ENCODE measurements at places on chromosomes 12 and 14. TPM values are rescaled to one million over a fixed set of nuclear protein-coding genes. Genes with fewer than 3 reads are reported as not detected.

RNASE3 gene
- total RNA-seq, result not detected

IL31 gene
- total RNA-seq, result not detected

GRCh38 chr12:46160101-46160980 lies 108.5 kb downstream of the SLC38A1 start:
- no peak for DNase-seq

DNA sequence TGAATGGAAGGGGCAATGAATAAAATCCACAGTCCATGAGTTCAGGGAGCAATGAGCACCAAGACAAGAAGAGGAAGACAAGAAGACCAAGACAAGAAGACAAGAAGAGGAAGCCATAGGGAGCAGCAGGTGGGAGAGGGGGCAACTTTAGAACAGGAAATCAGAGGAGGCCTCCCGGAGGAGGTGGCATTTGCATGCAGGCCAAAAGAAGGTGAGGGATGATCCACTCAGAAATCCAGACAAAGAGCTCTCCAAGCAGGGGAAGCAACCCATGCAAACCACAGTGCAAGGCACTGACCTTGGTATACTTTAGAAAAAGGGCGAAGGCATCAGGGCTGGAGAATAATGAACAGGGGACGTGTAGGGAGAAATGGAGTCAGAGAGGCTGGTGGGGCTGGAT lies 58.6 kb downstream of the SCARB1 start:
- DNase-seq, result no peak

- no peak for DNase-seq
These were observed 1.8 kb upstream of the CCDC198 start for GRCh38 chr14:57495416-57495815.

DNA sequence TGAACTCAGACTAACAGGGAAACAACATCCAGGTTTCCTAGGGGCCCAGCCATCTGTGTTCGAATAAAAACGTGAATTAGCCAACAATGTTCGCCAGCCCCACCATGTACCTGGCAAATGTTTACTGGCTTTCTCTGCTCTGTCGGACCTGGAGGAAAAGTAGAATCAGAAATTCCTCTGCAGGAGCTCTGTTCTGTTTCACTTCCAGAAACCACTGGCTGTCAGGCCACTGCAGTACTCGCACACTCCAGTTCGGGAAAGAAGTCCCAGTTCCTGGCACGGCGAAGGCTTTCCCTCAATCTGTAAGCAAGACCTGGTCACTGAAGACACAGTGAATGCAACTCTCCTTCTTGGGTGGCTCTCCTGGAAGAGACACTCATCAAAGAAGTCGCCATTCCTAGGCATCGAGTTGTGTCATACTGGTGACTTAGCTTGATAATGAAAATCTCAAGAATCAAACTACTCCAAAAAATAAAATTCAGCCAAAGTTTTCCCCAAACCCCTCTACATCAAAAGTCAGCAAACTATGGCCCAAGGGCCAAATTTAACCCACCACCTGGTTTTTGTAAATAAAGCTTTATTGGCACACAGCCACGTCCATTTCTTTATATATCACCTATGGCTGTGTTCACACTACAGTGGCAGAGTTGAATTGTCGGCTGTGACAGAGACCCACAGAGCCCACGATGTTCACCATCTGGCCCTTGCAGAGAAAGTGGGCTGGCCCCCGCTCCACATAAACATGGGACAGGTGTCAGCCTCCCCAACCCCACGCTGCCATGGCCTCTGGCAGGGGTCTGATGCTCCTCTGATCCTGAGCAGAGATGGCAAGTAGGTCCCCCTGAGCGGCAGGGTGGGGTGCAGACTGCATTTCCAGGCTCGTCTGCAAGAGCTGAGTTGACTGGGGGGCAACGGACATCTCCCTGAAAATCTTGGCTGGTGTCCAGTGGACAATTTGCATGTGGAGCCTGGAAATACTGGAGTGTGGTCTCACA lies 189.2 kb upstream of the DIO3 start:
- no peak for DNase-seq

CLEC6A gene
- not detected for total RNA-seq

GRCh38 chr12:115185506-115185905 lies 501.5 kb upstream of the TBX3 start:
- no peak for DNase-seq

- DNase-seq, result no peak
These were observed 201.9 kb downstream of the PHETA1 start for GRCh38 chr12:111166779-111167540.

TEP1 gene
- 9.0 TPM for total RNA-seq

DNA sequence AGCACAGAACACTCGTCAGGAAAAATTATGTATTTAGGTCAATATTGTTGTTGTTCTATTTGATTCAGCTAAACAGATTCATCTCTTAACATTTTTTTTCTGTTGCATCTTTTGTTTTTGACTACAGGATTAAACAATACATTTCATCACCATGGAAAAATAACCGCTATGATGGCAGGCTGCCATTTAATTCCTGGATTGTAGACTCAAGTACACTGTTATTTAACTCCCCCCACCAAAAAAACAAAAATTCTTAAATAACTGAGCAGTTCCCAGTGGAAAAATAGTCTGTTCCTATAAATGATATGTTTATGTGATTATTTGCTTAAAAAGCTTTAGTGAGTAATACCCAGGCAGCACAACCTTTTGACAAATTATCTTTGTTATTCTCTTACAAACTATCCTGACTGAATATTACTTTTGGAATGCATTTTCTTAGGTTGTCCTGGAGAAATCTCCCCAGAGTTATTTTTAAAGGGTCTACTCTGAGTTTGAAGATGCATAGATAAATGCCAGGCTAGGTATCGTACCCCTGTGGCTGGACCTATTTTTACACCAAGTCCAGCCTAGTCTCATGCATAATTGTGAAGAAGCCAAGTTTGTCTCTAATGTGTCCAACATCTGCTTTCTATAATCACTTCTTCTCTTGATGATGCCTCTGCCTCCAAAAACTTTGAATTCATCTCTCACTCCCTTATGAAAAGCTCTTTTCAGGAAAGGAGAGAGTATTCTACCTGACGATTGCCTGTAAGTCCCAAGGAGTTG lies 3.7 kb downstream of the KERA start:
- no peak for DNase-seq

- no peak for DNase-seq
These were observed 7.5 kb downstream of the SDS start for GRCh38 chr12:113396200-113396599.

- no peak for DNase-seq
These were observed 381.0 kb downstream of the SNAPC1 start for GRCh38 chr14:62143245-62143644.

- no peak for DNase-seq
These were observed 85.5 kb downstream of the CAPZA3 start for GRCh38 chr12:18823461-18823860.
